Stomach (tissue), 19 donors: ENCODE measurements at places on chromosomes 3 and 15. TPM values are rescaled to one million over a fixed set of nuclear protein-coding genes. Genes with fewer than 3 reads are reported as not detected.

DNA sequence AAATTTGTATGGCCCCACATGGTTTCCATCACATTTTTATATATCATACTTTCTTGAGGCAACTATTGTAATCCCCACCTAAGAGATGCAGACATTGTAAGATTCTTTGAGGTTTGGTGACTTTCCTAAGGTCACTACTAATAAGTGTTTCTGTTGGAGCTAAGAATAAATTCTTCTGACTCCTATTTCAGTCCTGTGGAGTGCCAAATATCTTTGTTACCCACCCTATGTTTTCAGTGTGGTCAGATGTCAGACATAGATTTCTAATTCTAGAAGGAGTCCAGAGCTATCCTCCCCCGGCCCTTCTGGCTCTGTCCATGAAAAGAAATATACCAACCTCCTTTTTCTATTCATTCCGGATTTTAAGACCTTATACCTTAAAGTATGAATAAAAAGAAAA is 46.2 kb upstream of the FILIP1L start:
- H3K27me3 ChIP-seq, result no peaks in the 10 kb centered on the region
- no peak for DNase-seq
- H3K27ac ChIP-seq, result no peak overlapping the region
- peaks cover 21% of the 10 kb centered on the region for H3K4me1 ChIP-seq
- no peaks in the 10 kb centered on the region for H3K36me3 ChIP-seq
- no peak overlapping the region for H3K4me3 ChIP-seq

Gene RTP3
- not detected for polyA plus RNA-seq

DNA sequence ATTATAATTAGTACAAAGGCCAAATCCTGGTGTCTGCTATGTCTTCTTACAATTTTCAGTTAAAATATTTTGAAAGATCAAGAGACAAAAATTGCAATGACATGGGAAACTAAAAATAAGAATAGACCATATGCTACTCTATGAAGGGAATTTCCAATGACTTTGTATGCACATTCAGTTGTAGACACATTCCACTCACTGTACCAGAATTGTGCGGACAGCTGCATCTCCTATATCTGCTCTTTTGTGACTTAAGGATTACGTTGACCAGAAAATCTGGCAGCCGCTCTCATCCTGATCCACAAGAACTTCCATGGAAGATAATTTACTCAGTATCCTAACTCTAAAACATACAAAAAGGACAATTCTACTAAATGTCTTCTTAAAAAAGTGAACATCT is 493.9 kb upstream of the KCNMB2 start:
- no peaks in the 10 kb centered on the region for H3K4me1 ChIP-seq
- H3K27me3 ChIP-seq, result no peaks in the 10 kb centered on the region
- H3K27ac ChIP-seq, result no peak overlapping the region
- DNase-seq, result no peak
- no peak overlapping the region for H3K4me3 ChIP-seq

DNA sequence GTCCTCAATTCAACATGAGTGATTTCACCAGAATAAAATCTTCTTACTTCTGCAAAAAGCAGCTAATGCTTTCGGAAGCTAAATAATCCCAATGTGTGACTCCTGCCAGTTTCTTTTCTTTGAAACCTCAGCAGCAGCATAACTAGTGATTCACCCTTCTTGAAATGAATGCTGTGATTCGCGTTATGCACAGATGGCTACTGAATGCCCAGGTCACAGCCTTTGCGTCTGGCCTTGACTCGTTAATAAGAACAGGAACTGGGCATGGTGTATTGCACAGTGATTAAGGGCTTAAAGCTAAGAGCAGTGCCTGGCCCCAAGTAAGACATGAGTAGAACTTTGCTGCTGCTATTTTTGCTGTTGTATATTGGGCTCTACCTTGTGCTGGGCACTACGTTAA is 19.0 kb downstream of the CGNL1 start:
- no peaks in the 10 kb centered on the region for H3K36me3 ChIP-seq
- no peak overlapping the region for H3K27ac ChIP-seq
- no peaks in the 10 kb centered on the region for H3K27me3 ChIP-seq
- H3K4me3 ChIP-seq, result no peak overlapping the region
- peaks cover 7% of the 10 kb centered on the region for H3K4me1 ChIP-seq

Gene NDN
- polyA plus RNA-seq, result 21.8 TPM

DNA sequence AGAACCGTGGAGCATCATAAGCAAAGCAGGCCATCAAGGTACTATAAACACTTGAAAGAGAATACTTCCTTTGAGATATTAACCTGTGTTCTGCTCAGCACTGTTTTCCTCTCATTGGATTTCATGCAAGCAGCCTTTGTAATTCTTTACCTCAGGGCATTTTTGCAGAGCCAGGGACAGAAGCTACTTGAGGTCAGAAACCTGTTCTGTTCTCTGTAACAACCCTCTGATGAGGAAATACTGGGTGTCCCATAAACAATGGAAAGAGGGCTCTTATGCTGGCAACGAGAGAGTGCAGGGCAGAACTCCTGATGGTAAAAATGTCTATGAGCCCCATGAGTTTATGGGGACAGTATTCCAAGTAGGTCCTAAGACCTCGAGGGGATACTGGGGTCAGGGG is 66.0 kb downstream of the DCLK3 start:
- DNase-seq, result no peak
- no peaks in the 10 kb centered on the region for H3K4me1 ChIP-seq
- H3K4me3 ChIP-seq, result no peak overlapping the region
- H3K27me3 ChIP-seq, result no peaks in the 10 kb centered on the region

Gene SCN11A
- not detected for polyA plus RNA-seq

GRCh38 chr15:85963262-85963760 is 116.4 kb upstream of the AGBL1 start:
- no peak overlapping the region for H3K4me3 ChIP-seq
- H3K27me3 ChIP-seq, result no peaks in the 10 kb centered on the region
- no peaks in the 10 kb centered on the region for H3K4me1 ChIP-seq
- no peak overlapping the region for H3K27ac ChIP-seq
- DNase-seq, result no peak
- H3K36me3 ChIP-seq, result no peaks in the 10 kb centered on the region

DNA sequence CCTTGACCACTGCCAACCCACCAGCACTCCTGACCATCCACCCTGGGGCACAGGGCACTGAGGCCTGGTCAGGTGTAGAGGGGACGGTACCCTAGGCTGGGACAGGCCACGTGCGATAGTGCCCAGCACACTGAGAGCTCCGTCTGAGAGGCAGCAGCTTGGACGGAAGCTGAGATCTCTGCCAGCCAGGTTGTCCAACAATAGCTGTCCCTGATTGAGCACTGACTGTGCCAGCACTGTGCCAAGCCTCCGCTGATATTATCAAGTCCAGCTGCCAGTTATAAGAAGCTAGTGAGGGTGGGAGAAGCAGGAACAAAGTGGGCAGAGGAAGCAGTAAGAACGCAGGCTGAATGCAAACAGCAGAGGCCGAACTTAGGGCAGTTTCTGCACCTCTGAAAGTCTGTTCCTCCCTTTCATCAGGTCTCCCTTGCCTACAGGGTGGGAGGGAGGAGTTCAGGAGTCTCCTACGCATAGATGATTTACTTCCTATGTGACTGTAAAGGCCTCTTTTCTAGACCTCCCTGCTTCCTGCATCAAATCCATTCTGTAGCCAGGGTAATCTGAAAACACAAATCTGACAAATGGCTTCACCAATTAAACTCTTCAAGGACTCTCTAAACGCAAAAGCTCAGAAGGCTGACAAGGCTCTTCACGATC is 29.7 kb downstream of the MRPS11 start:
- H3K27me3 ChIP-seq, result no peaks in the 10 kb centered on the region
- no peaks in the 10 kb centered on the region for H3K4me1 ChIP-seq
- peaks cover 59% of the 10 kb centered on the region for H3K36me3 ChIP-seq
- no peak for DNase-seq
- no peak overlapping the region for H3K27ac ChIP-seq

- no peaks in the 10 kb centered on the region for H3K27me3 ChIP-seq
- peak; percentile 22 for DNase-seq
- no peak overlapping the region for H3K4me3 ChIP-seq
- H3K4me1 ChIP-seq, result no peaks in the 10 kb centered on the region
Measured at GRCh38 chr3:64295594-64295993, 70.3 kb upstream of the PRICKLE2 start.

GRCh38 chr3:185460719-185461350 is 38.0 kb downstream of the TMEM41A start:
- H3K27ac ChIP-seq, result no peak overlapping the region
- H3K4me1 ChIP-seq, result no peaks in the 10 kb centered on the region
- H3K36me3 ChIP-seq, result peaks cover 55% of the 10 kb centered on the region

GRCh38 chr3:157572559-157573270 is 69.5 kb upstream of the VEPH1 start:
- no peak overlapping the region for H3K4me3 ChIP-seq
- DNase-seq, result peak; percentile 58
- no peaks in the 10 kb centered on the region for H3K27me3 ChIP-seq
- peaks cover 17% of the 10 kb centered on the region for H3K4me1 ChIP-seq
- H3K36me3 ChIP-seq, result no peaks in the 10 kb centered on the region

Gene FEZF2
- not detected for polyA plus RNA-seq

Gene LRRIQ4
- not detected for polyA plus RNA-seq

- H3K4me3 ChIP-seq, result no peak overlapping the region
- no peak overlapping the region for H3K27ac ChIP-seq
Measured at GRCh38 chr3:42649006-42649405, 4.5 kb upstream of the ZBTB47 start.

DNA sequence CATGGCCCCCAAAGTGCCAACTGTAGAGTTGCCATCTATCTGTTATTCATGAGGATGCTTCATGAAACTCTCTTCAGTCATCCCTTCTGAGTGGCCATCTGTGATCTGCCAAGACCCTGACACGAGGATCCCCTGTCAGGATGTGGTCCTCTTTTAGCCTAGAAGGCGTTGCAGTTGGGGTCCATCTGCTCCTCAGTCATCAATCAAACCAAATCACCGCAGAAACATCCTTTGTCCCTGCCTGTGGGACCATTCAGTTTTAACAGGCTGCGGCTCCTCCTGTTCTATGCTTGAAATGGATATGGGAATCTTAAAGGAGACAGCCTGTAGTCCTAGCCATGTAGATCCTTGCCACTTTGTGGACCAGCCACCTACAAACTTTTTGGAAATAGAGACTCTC is 5.9 kb upstream of the RPS27L start:
- no peak for DNase-seq
- no peak overlapping the region for H3K27ac ChIP-seq
- H3K4me1 ChIP-seq, result peaks cover 5% of the 10 kb centered on the region
- H3K36me3 ChIP-seq, result no peaks in the 10 kb centered on the region
- H3K4me3 ChIP-seq, result no peak overlapping the region

DNA sequence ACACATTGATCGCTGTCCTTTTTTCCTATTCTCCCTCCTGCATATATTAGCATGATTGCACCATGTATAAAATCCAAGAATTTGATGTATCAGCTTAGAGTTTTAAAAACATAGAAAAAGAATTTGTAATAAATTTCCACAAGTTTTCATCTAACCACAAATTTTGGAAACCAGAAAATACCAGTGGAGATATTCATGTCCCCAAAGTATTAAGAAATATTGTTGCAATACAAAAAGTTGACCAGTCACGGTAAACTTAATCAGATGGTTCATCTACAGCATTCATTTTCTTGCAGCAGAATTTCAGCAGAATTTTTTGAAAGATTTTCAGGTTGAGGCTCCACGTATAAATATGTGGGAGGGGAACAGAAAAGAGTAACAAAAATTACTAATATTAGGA is 500.9 kb upstream of the MDFIC2 start:
- H3K4me3 ChIP-seq, result no peak overlapping the region
- no peak overlapping the region for H3K27ac ChIP-seq
- H3K4me1 ChIP-seq, result no peaks in the 10 kb centered on the region
- no peaks in the 10 kb centered on the region for H3K36me3 ChIP-seq
- H3K27me3 ChIP-seq, result no peaks in the 10 kb centered on the region

DNA sequence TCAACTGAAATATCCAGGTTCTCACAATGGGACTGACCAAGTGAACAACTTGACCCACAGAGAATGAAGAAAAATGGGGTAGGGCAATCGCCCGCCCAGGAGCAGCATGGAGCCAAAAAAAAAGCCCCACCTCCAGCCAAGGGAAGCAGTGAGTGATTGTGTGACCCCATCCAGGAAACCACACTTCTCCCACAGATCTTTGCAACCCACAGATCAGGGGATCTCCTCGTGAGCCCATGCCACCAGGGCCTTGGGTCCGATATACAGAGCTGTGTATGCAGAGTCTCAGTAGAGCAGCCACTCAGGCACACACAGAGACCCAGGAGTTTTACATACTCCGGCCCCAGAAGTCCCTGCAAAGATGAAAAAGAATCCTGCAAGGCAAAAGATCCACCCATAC is 35.7 kb downstream of the PYGO1 start:
- H3K36me3 ChIP-seq, result no peaks in the 10 kb centered on the region
- H3K4me3 ChIP-seq, result no peak overlapping the region
- DNase-seq, result no peak
- H3K27me3 ChIP-seq, result no peaks in the 10 kb centered on the region

GRCh38 chr3:29513236-29513635 is 232.4 kb downstream of the RBMS3 start:
- no peak for DNase-seq
- no peaks in the 10 kb centered on the region for H3K27me3 ChIP-seq
- no peaks in the 10 kb centered on the region for H3K36me3 ChIP-seq
- no peak overlapping the region for H3K27ac ChIP-seq

Gene NDUFB5
- polyA plus RNA-seq, result 104 TPM

Gene TRMT10C
- polyA plus RNA-seq, result 15.3 TPM

- no peaks in the 10 kb centered on the region for H3K36me3 ChIP-seq
- no peak overlapping the region for H3K27ac ChIP-seq
- H3K27me3 ChIP-seq, result no peaks in the 10 kb centered on the region
- no peak for DNase-seq
- H3K4me1 ChIP-seq, result no peaks in the 10 kb centered on the region
Measured at GRCh38 chr3:57393977-57394376, 101.5 kb upstream of the ASB14 start.

GRCh38 chr3:128179484-128179819 is 26.2 kb downstream of the EEFSEC start:
- H3K4me1 ChIP-seq, result peaks cover 22% of the 10 kb centered on the region
- H3K27me3 ChIP-seq, result no peaks in the 10 kb centered on the region
- DNase-seq, result no peak
- H3K27ac ChIP-seq, result no peak overlapping the region
- no peak overlapping the region for H3K4me3 ChIP-seq

GRCh38 chr3:12507591-12508281 is 23.5 kb downstream of the TSEN2 start:
- H3K36me3 ChIP-seq, result peaks cover 18% of the 10 kb centered on the region
- H3K4me3 ChIP-seq, result no peak overlapping the region
- H3K27me3 ChIP-seq, result no peaks in the 10 kb centered on the region

Gene LINGO1
- polyA plus RNA-seq, result 0.25 TPM
